Retina (tissue), 1 donor: ENCODE measurements at places on chromosomes 5 and 9.

DNA sequence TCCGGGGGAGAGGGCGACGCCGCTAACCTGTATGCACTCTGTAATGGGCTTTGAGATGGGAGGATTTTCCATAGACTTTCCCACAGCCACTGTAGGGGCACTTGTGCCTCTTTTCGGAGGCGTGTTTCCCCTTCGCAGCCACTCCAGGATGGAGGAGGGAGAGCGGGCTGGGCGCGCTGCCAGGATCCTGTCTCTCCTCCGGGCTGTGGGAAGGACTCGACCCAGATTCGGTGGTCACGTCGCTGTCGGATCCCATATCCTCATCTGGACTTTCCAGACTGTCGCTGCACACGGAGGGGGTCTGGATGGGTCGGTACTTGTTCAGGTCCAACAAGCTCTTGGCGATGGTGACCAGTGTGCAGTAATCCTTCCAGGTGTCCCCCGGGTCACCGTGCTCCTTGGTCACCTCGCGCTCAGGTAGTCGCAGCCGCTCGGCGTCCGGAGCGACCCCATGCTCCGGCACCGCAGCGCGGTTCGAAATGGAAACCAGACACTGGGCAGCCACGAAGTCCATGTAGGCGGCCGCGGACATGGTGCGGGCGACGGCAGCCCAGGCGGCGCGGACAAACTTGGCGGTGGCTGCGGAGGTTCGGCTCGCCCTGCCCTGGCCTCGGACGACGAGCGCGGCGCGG lies 1.5 kb downstream of the KLF9 start:
- DNase-seq, result peak; percentile 70

DNA sequence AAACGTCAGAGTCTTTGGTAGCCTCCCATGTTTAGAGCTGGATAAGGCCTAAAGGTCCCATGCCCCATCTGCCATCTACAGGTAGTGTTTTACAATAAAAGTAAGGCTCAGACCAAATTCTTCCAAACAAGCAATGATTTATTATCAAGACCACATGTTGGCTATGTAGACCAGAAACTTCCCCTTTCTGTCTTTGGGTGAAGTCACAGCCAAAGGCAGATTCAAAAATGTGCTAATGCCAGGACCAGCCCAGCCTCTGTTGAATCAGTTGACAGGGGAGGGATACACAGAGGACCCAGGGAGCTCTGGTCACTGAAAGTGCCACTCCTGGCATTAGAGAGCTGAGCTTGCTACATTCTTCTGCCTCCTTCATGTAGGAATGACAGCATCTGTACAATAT lies 360.8 kb downstream of the NTRK2 start:
- no peak for DNase-seq

- no peak for DNase-seq
Measured at GRCh38 chr5:159263569-159263905, 447 bp downstream of the UBLCP1 start.

DNA sequence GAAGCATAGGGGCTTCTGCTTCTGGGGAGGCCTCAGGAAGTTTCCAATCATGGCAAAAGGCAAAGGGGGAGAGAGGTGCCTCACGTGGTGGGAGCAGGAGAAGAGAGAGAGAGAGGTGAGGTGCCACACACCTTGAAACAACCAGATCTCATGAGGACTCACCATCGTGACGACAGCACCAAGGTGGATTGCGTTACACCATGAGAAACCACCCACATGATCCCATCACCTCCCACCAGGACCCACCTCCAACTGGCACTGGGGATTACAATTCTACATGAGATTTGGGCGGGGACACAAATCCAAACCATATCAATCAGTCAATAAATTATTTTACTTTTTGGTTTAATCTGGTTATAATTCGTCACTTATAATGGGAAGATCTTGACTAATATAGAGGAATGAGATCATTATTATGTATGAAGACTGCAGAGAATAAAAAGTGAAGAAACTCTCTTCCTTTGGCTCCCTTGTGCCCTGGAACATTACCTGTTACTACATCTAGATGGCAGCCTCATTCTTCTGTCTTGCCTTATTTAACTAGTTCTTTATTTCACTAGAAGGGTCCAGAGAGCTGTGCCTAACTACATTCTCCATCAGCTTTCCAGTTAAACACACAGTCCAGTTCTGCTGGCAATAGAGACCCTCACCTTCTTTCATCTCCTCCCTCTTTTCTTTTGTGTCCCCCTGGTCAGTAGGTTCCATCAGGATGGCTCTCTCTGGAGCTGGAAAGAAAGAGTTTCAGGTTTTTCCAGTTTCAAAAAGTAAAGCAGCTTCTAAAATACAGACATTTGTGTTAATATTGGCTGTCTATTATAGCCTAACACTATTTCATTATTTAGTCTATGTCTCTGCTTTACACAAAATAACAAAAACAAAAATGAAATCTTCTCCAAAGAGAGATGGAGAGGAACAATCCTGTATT lies 21.7 kb upstream of the SPINK7 start:
- no peak for DNase-seq

GRCh38 chr5:97224112-97224750 lies 41.2 kb upstream of the RIOK2 start:
- DNase-seq, result no peak

DNA sequence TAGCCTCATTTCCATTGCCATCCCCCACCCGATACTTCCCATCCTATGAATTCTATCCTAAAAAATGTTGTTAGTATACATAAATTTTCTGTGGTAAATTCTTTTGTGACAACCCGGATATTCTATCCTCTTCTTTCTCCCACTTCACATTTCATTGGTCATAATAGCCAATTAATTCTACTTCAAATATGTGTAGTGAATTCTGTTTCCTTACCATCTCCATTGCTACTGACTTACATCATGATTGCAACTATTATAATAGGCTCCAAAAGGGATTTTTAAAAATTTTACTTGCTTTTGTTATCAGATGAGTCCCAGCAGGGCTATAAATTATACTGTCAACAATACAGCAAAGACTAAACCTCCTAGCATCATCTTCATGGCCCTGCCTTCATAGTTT lies 1326.8 kb downstream of the PTPRD start:
- no peak for DNase-seq

DNA sequence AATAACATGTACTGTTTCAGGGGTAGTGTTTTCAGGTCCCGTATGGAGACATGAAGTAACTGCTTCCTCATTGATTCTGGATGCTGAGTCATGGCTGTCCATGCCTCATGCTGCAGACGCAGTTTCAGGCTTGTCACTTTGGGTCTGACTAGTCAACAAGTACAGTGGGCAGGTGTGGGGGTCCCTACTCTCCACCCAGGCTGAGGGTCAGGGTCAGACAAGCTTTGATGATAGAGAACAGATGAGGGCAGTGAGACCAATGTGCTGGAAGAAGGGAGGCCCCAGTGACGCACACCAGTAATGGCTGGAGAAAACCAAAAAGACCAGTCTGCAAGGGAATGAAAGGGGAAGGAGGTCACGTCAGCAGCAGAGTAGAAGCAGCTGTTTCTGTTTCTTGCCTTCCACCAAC lies 80.0 kb upstream of the NFIL3 start:
- no peak for DNase-seq

GRCh38 chr9:104977580-104977979 lies 49.6 kb upstream of the ABCA1 start:
- no peak for DNase-seq

DNA sequence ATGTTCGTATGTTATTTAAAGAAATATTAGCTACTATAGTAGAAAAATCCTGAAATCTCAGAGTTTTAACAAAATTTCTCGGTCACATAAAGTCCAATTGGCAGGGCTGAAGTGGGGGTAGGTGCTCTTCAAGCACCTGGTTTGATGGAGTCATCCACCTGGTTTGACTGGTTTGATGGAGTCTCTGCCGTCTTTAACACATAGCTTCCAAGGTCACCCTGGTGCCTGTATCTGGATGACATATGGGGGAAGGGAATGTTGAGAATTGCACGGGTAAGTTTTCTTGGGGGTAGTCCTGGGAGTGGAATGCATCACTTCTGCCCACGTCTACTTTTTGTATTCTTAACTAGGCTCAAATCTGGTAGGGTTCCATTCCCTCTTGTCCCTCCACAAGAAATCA lies 351.2 kb downstream of the SH3GL2 start:
- no peak for DNase-seq

- peak; percentile 46 for DNase-seq
Measured at GRCh38 chr5:125348936-125349831, 602.7 kb upstream of the ZNF608 start.

DNA sequence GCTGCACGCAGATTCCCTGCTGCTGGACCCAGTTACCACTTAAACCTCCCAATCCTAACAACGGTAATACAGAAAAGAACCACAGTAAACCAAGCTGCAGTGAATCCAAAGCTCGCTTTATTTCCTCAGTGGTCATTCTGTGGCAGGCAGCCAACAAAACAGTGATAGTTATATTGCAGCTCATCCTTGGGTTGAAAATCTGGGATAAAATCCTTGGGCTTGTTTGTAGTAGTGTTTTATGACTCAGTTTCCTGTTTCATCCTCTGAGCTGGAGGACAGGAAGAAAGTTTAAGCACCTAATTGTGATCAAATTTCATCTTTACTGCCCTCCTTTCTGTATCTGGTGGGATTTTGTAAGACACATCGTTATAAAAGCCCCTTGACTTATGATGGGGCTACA lies 31.4 kb downstream of the HMGCR start:
- no peak for DNase-seq

GRCh38 chr9:2093920-2094597 lies 78.9 kb downstream of the SMARCA2 start:
- no peak for DNase-seq

- peak; percentile 41 for DNase-seq
Measured at GRCh38 chr5:141560151-141560550, 58.6 kb downstream of the DIAPH1 start.

GRCh38 chr9:30937106-30937505 lies 1447.3 kb upstream of the ACO1 start:
- no peak for DNase-seq

DNA sequence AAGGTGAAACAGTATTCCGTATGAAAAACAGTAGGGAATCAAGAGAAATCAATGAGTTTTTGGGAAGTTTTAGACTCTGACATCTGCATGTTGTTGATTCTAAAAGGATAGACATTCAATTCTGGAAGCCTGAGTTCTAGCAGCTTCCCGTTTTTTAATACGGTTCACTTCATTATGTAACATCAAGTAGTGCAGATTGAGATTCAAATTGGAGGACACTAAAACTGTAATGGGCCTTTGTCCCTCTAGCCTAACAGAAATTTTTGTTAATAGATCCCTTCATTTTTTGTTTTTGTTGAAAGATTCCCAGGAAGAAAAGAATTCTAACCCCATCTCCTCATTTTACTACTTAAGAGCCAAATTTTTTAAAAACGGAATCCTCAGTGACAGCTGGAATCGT lies 384.6 kb downstream of the SH3GL2 start:
- DNase-seq, result no peak

DNA sequence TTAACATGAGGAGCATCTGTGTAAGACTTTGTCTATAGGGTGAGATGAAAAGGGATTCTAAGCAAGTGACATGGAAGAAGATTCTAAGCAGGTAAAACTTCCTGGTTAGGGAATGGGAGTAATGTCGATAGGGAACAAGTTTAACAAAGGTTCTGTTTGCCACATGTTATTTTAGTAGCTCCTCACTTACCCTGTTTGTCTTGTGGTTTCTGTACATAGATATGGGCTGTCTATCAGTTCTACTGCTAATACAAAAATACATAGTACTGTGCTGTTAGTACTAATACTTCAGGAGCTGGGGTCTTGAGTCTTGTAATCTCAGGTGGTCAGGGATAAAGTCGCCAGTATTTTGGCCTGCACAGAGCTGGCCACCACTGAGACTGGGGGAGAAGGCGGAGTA lies 32.9 kb downstream of the RAB24 start:
- DNase-seq, result no peak

GRCh38 chr9:4902135-4902475 lies 83.0 kb upstream of the JAK2 start:
- DNase-seq, result peak; percentile 6

- DNase-seq, result no peak
Measured at GRCh38 chr5:174533751-174534241, 190.6 kb upstream of the MSX2 start.

GRCh38 chr9:116112236-116112635 lies 41.4 kb upstream of the PAPPA start:
- DNase-seq, result no peak

DNA sequence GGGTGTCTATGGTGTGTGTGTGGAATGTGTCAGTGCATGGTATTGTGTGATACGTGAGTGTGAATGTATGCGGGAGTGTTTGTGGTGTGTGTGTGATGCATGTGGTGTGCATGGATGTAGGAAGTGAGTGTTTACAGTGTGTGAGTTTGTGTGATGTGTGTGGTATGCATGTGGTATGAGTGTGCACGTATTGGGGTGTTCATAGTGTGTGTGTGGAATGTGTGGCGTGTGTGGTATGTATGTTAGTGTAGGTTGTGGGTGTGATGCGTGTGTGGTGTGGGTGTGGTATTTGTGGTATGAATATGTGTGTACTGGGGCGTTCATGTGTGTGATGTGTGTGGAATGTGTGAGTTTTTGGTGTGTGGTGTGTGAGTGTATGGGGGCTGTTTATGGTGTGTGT lies 40.1 kb upstream of the BICD2 start:
- DNase-seq, result no peak

DNA sequence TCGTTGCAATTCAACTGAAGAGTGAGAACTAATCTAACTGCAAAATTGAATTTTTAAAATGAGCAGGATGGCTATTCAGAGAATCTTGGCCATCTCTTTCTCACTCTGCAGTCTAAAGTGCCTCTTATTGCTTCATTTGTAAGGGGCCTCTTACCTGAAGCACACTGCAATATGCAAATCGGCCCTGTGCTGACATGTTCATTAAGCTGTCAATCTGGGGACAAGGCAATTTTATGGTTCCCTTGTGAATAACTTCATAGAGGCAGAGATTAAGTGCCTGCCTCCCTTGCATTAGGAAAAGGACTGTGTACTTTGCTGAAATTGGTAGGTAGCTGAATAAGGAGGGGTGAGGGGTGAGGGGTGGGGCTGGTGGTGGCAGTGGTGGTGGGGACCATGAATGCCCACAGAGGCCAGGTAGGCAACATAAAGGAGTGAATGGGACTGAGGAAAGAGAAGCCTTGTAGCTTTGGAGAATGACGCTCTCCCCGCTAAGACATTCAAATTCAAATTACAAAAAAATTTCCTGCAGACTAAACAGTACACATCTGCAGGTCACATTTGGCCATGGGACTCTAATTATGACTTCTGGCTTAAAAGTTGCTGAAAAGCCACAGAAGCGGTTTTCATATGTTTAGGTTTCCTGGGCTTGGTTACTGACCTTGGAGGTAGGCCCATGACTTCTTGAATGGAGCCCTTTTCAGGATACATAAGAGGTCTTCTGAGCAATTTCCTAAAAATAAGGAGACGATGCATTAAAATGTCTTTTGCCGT lies 25.0 kb downstream of the TNFSF8 start:
- no peak for DNase-seq
